ENCODE measurements at places on chromosomes 5 and 9.

GRCh38 chr5:169183576-169183975 is 117.4 kb downstream of the SLIT3 start:
- no peak for DNase-seq

DNA sequence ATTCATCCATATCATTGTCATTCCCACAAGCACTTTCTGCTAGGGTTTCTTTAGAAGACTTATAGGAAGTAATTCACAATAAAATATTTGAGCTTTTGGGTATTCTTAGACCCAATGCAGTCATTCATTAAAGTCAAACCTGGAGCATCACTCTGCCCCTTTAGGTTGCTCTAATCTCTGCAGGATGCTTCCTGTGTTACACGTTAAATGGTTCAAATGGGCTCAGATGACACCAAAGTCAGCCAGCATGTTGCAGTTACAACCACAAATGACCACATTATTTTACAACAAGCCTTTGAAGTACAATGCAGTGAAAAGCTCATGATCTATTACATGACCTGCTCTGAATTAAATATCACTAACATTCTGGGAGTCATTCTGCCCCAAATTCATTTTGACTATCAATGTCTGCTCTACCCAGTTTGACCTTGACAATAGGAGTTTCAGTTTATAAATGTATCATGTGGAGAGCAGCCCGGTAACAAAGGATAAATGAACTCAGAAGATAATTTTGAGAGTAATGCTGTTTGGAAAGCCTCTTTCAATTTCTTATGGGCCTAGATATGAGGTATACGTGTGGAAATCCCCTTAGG is 668.6 kb upstream of the DMAC1 start:
- DNase-seq = peak; percentile 47

- no peak for DNase-seq
Observed at GRCh38 chr5:85453026-85453349, 1068.3 kb upstream of the EDIL3 start.

- no peak for DNase-seq
Observed at GRCh38 chr5:144812763-144813162, 642.1 kb downstream of the KCTD16 start.

DNA sequence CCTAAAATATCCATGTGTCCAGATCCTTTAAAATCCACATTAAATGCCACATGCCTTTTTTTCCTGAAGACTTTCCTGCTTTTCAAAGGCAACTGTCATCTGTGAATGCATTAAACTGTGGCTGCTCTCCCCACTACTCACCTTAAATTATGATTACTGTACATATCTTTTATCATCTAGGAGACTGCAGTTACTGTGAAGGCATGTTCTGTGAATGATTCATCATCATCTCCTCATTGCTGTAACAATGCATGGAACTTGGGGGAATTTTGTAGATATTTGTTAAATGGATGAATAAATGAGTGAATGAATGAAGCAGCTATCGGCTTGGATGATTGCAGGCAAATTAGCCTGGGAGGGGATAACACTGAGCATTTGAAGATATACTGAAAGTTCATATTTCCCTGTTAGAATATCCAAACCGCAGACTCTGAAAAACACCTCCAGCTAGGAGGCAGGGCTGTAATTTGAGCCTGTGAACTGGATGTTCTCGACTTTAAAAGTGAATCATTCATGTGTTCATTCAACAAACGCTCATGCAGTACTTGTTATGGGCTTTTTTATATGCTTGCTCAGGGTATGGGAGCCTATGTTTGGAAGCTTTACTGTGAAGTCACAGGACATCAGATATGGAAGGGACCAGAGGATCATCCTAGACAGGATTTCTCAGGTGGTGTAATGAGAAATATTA is 519.2 kb downstream of the KIF4B start:
- DNase-seq = no peak

- DNase-seq = no peak
Observed at GRCh38 chr9:104941597-104941996, 13.6 kb upstream of the ABCA1 start.

DNA sequence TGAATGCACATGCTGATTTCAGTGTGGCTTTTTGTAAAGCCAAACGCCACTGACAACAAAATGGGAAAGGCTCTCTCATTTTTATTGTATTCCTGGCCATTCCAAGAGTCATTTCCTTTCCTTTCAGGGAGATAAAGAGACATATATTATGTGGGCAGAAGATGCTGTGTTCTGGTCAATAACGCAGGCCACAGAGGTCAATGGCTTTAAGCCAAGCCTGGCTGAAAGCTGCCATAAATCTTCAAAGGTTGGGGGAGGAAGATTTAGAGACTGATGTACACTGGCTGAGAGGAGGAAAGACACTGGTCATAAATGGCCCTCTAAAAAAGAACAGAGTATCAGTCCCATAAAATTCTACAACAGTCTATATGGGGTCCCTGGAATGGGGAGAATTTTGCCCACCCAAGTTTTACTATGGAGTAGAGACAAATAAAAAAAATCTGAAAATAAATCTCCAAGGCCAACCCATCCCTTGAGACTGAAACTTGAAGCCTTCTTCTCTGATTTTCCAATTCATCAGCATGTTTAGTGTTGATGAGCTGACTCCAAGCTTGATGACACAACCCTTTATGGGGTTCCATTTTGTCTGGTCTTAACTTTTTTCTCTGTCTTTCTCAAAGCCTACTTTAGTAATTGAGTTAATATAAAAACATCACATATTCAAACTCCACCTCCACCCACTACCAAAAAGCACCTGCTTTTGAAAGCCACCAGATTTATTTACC is 152.1 kb upstream of the SLC24A2 start:
- DNase-seq = peak; percentile 82

DNA sequence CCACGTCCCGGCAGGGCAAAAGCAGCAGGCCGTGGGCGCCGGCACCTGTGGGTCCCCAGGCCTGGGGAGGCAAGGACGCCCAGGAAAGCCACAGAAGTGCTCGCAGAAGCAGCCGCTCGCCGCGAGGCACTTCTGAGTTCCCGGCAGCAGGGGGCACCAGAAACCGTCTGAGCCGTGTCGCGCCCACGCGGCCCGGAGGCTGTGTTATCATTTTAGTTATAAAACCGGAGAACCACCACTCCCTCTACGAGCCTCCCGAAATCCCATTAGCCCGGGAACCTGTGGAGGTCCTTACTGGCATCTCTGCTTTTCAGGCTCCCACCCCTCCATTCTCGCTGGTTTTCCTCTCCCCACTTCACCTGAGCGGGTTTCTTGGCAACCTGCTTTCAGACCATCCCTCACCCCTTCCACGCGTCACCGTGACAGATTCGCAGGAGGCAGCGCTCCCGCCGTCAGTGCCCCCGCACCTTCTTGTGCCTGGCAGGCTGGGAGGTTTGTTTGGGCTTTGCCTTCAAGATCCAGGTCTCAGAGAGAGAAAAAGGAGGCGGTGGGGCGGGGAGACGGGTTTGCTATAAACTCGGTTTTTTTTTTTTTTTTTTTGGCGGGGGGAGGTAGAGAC is 2.3 kb downstream of the GDNF start:
- no peak for DNase-seq

DNA sequence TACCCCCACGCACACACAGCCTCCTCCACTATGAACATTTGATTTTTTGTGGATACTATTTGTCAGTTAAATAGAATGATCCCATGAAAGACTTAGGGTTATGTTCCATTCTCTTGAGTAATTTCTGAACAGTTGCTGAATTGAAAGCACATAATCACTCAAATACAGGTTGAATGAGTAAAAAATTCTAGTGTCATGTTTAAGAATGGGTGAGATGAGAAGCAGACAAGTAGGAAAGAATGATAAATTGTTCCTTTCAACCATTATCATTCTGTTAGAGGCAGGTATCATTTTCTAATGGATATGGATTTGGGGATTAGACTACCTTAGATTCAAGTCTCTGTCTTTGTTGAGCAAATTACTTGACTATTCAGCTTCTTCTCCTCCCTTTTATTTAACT is 19.3 kb downstream of the RAD50 start:
- DNase-seq = no peak

Data from NCI-H146 (cell line).